ENCODE measurements at places on chromosomes 7 and 10. TPM values are rescaled to one million over a fixed set of nuclear protein-coding genes. Genes with fewer than 3 reads are reported as not detected.

GRCh38 chr7:114819616-114820362 lies 102.1 kb upstream of the MDFIC start:
- DNase-seq = no peak

DNA sequence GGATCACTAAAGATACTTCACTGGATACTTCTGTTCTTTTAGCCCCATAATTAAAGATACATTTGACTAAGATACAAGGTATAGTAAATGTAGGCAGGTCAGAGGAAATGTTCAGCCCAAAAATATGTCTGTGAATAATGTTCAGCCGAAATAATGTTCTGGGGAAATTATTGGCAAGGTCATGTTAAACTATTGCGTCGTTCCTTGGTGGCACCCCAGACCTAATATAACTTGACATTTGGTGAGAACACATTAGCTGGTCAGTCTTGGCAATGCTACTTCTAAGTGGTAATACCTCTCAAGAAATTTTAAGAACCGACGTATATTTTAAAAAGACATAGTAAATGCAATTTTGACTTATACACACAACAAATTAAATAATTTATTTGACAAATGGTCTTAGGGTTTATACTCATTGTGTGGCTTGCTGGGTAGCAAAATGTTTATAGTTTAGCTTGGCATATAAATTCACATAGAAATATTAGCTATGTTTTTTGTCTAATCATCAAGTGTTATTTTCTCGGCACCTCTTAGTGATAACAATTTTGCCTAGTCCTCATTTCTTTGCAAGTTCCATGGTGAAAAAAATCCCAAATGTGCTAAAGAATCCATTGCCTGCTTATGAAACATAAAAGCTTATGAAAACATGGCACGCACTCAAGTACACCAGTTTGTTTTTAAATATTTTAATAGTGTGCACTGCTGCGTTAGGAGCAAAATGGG lies 270.3 kb upstream of the NEBL start:
- DNase-seq = no peak

The ERVW-1 gene
- total RNA-seq = not detected

The GPER1 gene
- total RNA-seq = 2.8 TPM

GRCh38 chr7:1329966-1330800 lies 97.5 kb downstream of the UNCX start:
- no peak for DNase-seq

DNA sequence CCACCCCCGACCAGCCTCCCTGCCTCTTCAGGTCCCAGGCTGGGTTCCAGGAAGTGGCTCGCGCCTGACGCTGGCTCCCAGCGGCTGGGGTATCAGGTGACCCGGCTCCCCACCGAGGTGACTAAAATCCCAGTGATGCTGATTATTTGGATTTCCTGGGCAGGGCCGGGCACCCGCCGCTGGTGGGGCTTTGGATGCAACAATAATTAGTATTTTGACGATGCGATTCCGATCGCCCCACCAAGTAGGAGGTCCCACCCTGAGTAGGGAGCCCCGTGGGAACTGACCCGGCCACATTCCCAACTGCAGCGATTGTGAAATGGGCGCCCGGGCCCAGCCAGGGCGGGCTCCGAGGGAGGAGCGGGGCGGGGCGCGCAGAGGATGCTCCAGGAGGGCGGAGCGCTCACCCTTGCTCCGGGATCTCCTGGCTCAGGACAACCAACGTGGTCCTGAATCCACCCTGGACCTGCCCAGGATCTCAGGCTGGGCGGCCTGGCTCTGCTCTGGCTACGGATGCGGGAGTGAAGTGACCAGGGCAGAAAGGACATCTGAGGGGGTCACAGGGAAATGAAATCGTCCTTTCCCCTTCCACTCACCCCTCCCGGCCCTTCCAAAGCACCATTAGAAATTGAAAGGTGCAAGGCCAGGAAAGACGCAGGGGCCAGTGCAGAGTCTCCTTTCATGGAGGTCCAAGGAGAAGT lies 32.6 kb downstream of the DUSP5 start:
- peak; percentile 76 for DNase-seq

DNA sequence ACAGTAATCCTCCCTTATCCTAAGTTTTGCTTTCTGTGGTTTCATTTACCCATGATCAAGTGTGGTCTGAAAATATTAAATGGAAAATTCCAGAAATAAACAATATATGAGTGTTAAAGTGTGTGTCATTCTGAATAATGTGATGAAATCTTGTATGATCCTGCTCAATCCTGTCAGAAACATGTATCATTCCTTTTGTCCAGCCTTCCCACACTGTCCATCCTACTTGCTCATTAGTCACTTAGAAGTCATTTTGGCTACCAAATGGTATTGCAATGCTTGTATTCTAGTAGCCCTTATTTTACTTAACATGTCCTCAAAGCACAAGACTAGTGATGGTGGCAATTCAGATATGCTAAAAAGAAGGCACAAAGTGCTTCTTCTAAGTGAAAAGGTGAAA lies 1211.2 kb upstream of the SORCS1 start:
- no peak for DNase-seq

DNA sequence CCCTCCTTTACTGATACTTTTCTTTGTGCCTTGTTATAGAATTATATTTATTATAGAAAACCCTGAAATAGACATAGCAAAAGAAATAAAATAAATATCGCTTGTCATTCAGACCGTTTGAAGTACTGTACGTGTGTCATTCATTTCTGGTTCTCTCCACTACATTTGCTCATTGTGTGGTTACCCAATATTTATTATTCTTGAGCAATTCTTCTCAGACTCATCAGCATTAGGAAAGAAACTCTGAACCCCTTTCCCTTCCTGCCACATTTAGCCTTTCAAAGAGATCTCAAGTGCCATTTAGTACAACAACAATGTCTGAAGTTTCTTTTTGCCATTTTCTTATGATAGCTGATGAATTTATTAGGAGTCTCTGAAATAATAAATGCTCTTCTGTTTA lies 154.1 kb downstream of the KIAA1217 start:
- no peak for DNase-seq

The CNTNAP2 gene
- total RNA-seq = 0.22 TPM

The CNNM1 gene
- total RNA-seq = 0.10 TPM

The PBLD gene
- 4.6 TPM for total RNA-seq

The ADAM8 gene
- total RNA-seq = 2.4 TPM

The TSC22D4 gene
- 51.1 TPM for total RNA-seq

The PALD1 gene
- total RNA-seq = 5.2 TPM

DNA sequence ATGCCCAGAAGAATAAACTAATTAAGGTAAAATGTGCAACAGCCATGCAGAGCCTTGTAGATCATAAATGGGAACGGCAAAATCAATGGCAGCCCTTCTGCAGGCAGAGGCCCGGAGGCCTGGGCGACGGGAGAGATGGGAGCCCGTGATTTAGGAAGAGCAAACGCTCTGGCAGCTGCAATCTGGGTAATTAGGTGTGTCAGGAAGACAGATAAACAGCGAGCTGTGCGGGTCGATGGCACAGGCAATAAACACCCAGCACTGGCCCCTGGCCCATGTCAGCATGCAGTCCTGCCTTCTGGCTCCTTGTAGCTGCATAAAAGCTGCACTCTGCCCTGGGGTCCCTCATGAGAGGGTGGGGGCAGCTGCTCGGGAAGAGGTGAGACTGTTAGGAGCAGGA lies 78.0 kb downstream of the GOLGA7B start:
- DNase-seq = no peak

DNA sequence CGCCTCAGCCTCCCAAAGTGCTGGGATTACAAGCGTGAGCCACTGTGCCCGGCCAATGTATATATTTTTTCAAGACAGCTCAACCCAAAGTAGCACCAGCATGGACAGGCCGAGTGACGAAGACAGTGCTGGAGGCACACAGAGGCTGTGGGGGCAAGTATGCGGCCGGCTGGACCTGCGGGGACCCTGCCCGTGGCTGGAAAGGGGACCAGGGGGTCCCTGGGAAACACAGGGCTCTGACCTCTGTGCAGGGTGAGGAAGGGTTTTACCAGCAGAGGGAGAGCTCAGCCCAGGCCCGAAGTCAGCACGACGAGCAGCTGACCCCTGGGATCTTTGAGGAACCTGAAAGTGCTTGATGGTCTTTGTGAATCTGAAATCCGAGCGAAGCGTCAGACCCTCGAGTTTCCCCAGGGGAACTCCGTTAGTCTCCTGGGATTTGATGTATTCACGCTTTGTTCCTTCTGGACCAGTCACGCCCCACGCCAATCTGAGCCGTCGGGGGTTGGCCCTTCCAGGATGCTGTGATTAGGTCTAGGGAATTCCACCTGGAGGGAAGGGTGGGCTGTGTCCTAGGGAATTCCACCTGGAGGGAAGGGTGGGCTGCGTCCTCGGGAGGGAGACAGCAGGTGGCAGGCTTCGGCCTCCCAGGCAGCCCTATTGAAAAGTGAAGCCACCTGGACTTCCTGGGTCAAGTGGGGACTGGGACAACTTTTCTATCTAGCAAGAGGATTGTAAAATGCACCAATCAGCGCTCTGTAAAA lies 10.9 kb upstream of the ZFAND2A start:
- DNase-seq = no peak

GRCh38 chr10:75712242-75712880 lies 280.9 kb downstream of the LRMDA start:
- no peak for DNase-seq

- DNase-seq = no peak
Measured at GRCh38 chr10:34147641-34148304, 667.3 kb downstream of the PARD3 start.

The PTPRN2 gene
- 1.3 TPM for total RNA-seq

DNA sequence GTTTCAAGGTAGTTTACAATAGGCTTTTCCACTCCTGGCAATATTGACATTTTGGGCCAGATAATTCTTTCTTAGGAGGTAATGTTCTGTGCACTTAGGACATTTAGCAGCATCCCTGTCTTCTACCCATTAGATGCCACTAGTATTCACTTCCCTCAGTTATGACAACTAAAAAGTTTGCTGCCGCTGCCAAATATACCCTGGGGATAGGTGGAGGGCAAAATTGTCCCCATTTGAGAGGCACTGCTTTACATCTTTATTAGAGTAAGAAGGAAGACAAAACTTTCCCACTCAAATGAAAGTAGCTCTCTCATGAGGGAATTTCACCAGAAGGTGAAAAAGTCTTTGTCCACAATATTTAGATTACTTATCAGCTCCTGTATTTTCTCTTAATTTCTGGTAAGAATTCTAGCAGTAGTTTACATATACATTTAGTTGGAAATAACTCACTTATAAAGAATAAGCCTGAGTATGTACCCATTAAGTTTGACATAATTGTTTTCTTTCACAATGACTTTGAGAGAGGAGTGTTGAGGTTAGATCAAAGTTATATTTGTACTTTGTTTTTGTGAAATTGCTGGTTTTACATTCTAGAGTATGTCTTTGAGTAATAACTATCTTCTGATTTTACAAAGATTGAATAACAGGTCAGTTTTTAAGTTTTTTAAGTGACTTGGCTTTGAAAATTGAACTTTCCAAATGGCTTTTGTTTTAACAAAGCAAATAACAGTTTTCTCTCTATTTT lies 46.0 kb downstream of the HELLS start:
- DNase-seq = no peak

DNA sequence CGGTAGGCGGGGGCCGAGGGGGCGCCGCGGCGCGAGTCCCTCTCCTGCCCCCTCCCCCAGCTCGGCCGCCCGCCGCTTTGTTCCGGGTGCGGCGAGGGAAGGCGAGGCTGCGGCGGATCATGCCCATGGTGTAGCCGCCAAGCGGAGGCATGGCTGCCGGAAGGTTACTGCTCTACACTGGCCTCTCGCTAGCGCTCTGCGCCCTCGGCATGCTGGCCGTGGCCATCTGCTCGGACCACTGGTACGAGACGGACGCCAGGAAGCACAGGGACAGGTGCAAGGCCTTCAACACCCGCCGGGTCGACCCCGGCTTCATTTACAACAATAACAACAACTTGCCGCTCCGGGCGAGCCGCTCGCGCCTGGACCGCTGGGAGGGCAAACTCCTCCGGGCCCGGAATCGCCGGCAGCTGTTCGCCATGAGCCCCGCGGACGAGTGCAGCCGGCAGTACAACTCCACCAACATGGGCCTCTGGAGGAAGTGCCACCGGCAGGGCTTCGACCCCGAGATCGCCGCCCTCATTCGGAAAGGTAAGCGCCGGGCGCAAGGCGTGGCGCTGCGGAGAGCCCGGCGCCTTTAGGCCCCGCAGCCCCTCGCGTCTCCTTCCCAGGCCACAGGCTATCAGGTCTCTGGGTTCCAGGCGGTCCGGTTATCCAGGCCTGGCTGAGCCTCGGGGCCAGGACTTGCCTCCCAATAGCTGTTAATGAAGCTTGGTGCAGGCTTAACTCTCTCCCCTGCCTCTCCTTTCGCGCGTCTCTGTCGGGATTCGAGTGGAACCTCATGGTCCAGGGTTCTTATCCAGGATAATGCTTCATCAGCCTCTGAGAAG lies 513 bp downstream of the TMEM178B start:
- DNase-seq = peak; percentile 34

DNA sequence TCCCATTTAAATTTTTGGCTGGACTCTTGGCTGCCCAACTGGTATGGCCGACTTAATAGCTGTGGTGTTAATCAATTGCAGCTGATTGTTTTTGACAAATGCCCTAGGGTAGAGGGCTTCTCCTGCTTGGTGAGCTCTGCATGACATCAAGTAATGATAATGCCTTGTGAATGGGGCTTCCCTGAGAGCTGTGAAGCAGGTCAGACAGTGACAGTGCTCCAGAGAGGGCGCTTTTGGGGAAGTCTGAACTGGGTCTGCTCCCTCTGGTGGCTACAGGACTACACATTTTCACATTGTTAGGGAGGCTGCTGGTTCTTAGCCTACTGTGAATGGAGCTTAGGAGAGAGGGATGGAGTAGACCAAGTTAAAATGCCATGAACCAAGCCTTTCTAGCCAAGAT lies 98.8 kb downstream of the SDK1 start:
- no peak for DNase-seq

GRCh38 chr10:35004651-35005050 lies 85.5 kb downstream of the CUL2 start:
- DNase-seq = no peak

DNA sequence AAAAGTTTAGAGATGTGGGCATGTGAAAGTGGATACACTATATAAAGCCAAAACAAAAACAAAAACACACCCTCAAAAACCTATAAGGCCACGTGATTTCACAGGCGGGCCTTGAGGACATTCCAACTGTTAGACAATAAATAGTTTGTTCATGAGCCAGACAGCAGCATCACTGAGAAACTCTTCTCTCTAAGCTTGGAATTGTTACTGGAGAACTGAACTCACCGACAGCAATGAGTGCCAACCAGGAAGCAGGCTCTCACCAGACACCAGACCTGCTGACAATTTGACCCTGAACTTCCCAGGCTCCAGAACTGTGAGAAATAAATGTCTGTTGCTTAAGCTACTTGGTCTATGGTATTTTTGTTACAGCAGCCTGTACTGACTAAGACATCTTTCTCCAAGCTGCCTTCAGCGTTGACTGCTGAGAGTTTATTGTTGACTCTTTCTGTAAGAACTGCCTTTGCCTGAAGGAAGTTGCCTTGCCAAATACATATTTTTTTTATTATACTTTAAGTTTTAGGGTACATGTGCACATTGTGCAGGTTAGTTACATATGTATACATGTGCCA lies 107.5 kb downstream of the EPDR1 start:
- no peak for DNase-seq
